ENCODE measurements at places on chromosomes 12 and 14. TPM values are rescaled to one million over a fixed set of nuclear protein-coding genes. Genes with fewer than 3 reads are reported as not detected.

GRCh38 chr12:91579516-91580263 is 397.1 kb upstream of the DCN start:
- DNase-seq = no peak

DNA sequence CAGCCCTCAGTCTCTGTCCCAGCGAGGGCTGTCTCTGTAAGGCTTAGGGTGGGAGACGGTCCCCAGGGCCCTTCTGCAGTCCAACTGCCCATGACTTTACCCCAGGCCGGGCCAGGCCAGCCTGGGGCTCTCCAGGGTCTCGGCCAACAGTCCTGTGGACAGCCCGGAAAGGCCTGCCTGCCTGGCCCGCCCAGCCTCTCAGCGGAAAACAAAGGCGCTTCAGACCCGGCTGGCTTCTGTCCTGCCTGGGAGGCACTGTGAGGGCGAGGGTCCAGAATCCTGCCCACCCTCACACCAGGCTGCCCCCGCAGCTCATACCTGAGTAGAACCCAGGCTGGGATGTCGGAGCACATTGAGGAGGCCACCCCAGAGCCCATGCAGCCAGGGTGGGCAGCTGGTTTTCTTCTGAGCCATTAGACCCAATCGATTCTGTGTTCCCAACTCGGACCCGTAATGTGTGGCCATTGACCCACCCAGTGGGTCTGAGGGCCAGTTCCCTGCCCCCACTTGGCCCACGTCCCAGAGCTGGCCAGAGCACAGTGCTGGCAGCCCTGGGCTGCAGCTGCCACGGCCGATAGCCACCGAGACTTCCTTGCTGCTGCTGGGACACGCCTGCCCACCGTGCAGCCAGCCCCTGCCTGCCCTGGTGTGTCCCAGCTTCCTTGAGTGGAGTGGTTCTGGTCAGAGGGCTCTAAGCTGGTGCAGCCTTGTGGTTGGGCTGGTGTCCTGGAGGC is 1.6 kb downstream of the CRIP2 start:
- DNase-seq = peak; percentile 75

DNA sequence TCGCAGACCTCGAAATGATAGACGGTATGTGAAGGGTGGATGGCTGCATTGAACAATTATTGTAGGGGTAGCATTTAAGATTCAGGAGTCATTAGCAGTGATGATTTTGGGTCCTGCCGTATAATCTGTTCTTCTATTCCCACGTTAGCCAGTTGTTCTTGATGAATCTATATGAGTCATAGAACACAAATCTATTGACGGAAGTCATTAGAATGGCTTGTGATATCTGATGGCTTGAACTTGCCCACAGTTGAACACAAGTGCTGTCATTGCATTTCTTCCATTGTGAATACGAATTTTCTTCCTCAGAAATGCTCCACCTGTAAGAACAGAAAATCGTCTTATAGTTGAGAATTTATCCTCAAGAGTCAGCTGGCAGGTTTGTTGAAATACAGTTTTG is 1.9 kb downstream of the SRSF5 start:
- no peak for DNase-seq

The SYT10 gene
- total RNA-seq = 0.06 TPM

The NUAK1 gene
- 20.4 TPM for total RNA-seq

DNA sequence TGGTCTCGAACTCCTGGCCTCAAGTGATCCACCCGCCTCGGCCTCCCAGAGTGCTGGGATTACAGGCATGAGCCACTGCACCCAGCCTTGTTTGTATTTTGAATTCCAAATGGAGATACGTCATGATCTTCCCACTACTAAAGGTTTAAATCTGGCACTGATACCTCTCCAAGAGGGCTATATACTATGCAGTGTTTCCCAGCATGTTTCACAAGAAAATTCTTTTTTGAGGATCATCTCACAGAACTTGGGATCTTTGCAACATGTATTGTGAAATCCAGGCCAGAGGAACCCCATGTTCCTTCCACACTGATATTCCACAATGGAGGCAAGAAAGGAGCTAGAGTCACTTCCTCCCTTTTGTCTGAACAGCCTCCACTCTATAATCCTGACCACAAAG is 112.7 kb downstream of the NT5DC3 start:
- DNase-seq = no peak

DNA sequence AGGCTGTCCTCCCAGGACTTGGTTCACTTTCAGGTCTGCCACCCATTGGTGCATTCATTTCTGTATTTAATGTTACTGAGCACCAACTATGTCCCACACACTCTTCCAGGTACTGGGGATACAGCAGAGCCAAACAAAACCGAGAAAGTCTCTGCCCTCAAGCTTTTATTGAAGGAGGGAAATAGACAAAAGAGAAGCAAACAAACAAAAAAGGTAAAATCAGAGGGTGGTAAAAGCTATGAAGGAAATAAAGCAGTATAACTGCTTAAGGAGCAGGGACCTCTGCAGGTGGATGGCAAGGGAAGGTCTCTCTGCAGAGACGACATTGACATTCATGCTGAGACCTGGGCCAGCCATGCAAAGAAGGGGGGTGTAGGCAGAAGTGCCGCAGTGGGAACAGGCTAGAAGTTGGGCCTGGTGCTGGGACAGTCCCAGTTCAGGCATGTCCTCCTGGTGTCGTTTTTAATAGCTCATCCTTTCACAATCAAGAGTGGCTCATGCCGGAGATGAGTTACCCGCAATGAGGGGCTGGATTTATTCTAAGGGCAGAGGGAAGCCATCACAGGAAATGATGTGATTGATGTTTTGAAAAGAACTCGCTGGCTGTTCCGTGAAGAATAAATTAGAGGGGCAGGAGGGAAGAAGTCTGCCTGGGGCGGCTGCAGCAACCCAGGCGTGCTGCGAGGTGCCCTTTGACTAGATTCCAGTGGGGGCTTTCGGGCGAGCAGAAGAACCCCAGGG is 72.8 kb downstream of the IRF2BPL start:
- DNase-seq = peak; percentile 45
